Activated gamma-delta T cell treated with anti-CD3 and anti-CD28 coated beads, Interleukin-2, amount 50 U/mL, for 16 hours (primary cell): ENCODE measurements at places on chromosomes 7 and 10.

GRCh38 chr10:124298891-124299290 is 119.8 kb downstream of the OAT start:
- DNase-seq = no peak

DNA sequence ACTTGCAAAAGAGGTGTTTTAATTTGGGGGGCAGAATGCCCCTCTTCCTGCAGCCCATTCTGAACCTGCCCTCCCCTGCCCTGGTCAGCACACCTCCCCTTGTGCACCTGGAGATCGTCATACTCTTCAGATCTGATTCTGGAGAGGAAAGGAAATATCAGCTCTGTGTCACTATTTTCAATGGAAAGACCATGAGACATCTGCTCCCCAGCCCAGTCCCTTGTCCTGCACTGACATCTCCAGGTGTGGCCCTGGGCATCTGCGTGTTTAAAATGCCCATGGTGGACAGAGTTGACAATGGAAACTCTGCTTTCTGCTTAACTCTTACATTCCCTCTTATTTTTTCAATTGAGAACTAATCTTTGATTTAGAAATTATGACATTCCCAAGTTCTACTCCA is 41.6 kb upstream of the RASGEF1A start:
- no peak for DNase-seq

GRCh38 chr7:134637934-134638719 is 8.5 kb upstream of the BPGM start:
- no peak for DNase-seq

DNA sequence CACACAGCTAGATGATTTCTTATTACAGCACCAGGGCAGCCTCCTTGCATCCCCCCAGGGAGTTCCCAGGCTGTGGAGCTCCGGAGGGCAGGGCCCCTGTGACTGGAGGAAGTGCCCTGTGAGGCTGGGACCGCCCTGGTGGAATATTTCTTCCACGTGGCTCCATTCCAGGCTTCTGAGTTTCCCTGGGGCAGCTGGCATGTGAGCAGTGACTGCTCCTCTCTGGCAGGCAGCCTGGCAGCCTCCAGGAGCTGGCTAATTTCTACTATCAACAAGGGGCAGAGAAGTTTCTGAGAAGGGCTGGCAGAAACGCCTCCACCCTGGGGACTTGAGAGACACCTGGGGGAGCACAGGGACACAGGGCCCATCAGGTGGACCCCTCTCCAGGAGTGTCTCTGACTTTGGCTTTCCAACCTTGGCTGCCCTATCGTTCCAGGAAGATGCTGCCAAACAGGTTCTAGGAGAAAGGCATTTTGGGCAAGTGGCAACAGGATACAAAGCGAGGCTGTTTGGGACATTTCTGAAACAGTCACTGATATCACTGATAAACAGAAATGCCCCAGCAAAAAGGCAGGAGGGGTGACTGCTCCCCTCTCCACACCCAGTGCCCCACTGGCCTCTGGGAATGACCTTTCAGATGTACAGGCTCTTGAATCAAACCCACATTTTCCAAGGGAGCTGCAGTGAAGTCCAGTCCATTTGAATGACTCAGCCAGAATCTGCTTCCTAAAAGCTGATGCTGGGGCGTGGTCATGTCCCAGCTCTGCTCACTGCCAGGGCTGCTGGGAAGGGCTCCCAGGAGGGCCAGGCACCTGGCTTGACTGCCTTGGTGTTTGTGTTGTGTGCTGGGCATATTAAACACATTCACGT is 16.1 kb downstream of the MYOF start:
- DNase-seq = no peak

DNA sequence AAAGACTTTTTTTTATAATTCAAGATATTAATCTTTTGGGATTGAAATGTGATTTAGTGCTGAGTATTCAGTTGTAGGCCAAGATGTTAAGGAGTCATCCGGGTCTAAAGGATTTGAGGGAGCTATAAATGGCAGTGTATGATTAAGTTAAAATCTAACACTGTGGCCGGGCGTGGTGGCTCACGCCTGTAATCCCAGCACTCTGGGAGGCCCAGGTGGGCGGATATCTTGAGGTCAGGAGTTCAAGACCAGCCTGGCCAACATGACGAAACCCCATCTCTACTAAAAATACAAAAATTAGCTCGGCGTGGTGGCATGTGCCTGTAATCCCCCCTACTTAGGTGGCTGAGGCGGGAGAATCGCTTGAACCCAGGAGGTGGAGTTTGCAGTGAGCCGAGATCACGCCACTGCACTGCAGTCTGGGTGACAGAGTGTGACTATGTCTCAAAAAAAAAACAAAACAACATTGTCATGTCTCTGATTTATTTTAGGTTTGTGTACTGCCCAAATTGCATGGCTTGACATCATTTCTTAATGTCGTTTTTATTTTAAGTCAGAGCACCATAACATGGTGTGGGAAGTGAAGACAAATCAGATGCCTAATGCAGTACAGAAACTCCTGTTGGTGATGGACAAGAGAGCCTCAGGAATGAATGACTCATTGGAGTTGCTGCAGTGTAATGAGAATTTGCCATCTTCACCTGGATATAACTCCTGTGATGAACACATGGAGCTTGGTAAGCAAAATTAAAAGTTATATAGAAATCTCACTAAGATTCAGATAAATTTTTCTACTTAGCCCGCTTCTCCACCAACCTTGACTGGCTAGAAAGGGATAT is 10.7 kb downstream of the HBP1 start:
- DNase-seq = no peak

DNA sequence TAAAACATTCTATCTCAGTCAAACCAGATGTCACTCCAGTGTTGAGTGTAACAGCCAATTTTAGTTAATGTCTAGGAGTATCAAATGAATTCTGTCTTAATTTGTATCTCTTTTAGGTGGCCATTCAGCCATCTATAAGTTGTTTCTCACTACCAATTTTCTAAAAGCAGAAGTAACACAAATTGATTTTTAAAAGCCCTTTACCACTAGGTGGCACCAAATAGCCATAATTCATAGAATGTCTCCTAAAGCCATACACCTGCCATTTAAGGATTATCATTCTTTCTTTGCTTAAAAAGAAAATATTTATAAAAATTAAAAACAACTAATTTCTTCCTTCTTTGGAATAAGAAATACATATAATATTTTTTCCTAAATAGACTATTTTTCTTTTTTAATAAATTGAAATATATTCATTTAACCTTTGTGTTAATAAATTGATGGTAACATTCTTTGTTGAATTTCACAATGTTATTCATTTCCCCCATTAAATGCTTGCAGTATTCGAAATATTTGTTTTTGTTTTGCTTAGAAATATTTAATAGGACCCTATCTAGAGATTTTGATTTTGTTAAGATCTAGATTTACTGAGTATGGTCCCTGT is 107.8 kb upstream of the PPP1R3A start:
- no peak for DNase-seq

GRCh38 chr7:80496586-80496985 is 15.3 kb downstream of the GNAT3 start:
- DNase-seq = no peak

GRCh38 chr10:101614663-101615524 is 26.8 kb downstream of the DPCD start:
- no peak for DNase-seq

DNA sequence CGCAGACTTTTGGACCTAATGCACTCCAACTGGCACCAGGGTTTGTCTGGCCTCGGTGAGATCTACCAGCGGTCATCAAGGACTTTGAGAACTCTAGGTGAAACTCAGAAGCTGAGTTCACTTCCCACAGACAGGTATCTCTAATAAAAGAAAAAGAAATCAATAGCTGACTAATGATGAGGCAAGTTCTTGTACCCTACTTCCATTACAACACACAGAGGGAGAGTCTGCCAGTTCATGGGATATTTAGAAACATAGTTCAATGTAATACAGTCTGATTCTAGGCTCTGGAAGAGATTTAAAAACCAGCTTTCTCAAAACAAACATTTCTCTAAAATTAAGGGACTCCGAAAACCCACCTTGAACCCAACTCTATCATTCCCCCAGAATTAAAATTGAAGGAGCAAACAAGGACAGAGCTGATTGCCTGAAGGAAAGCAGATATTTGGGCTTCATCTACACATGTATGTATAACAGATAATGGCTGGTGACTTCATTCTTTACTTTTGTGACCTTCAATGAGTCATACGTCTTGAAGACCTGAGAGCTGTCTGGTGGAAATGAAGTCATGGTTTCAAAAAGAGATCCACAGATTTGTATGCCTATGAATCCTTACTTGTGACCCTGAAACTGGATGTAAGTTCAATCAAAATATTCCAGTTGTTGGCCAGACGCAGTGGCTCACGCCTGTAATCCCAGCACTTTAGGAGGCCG is 2.7 kb upstream of the PNLIPRP1 start:
- no peak for DNase-seq

DNA sequence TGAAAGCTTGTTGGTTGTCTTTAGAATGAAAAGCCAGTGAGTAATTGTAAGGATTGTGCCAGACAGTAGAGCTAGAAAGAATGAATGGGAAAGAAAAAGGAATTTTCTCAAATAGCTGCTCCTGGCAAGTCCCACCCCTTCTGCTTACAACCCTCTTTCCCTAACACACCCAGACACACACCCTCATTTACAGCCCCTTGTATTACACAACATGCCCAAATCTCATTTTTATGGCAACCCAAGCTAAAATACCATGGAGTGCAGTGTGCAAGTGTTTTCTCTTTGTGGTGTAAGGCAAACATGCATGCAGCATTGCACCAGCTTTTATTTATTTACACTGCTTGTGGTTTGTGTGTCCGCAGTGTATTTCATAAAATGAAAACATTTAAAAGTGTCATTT is 1.5 kb downstream of the PRKAR2B start:
- DNase-seq = no peak

GRCh38 chr10:102421507-102421756 is 796 bp downstream of the FBXL15 start:
- DNase-seq = no peak

GRCh38 chr10:33489501-33490176 is 155.2 kb upstream of the NRP1 start:
- DNase-seq = no peak

DNA sequence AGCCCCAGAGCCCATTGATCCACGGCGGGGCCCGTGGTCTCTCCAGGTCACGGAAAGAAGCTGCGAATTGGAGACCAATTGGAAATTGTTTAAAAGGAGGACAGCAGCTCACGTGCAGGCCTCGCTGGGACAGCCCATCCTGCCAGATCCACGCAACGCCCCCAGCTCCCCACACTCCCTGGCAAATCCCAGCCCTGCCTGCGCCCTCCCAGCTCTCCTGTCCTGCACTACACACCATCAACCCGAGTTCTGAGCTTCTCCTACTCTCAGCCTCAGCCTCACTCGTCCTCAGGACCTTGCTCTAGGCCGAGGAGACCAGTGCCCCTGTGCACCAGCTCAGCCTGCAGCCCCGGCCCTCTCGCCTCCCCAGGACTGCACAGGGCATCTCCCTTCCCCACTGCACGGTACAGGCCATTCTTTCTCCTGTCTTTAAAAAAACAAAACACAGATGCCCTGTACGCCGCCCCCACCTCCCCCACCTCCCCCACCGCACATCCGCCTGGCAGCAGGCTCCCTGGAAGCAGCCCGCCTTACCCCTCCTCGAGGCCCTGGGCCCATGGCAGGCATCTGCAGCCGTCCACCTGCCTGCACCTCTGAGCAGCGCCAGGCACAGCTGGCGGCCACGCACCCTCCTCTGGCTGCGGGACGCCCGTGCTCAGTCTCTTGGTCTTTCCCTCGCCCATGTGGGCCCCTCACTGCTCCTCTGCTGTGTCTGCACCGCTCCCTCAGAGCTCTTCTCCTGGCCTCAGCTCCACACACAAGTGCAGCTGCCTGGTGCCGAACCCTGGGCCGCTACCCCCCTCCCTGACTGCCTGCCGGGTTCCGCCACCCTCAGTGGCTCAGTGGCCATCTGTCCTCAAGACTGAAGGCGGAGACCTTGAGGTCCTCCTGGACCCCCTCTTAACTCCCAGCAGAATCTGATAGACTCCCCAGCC is 48.5 kb upstream of the SUN1 start:
- DNase-seq = no peak

DNA sequence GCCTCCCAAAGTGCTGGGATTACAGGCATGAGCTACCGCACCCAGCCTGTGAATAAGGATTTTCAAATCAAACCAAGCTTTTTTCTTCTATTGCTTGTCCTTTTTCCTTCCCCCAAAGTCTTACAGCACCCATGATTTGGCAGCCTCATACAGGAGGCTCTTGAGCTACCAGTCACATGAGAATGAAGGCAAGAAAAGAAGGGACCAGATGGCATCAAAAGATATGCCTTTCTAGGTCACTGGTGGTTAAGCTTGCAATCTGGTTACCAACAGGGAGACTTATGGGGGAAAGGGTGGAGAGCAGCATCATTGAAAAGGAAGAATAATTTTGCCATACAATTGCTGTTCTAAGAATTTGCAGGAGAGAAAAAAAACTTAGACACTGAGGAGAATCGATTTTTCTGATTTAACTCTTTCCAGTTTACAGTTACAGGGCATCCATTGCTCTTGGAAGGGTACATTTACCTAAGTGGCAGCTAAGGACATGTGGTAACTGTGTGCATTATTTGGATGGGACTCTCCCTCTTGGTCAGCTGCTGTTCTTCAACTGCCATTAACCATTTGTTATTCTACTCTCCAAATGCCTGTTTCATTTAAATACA is 29.5 kb downstream of the SMNDC1 start:
- DNase-seq = no peak

DNA sequence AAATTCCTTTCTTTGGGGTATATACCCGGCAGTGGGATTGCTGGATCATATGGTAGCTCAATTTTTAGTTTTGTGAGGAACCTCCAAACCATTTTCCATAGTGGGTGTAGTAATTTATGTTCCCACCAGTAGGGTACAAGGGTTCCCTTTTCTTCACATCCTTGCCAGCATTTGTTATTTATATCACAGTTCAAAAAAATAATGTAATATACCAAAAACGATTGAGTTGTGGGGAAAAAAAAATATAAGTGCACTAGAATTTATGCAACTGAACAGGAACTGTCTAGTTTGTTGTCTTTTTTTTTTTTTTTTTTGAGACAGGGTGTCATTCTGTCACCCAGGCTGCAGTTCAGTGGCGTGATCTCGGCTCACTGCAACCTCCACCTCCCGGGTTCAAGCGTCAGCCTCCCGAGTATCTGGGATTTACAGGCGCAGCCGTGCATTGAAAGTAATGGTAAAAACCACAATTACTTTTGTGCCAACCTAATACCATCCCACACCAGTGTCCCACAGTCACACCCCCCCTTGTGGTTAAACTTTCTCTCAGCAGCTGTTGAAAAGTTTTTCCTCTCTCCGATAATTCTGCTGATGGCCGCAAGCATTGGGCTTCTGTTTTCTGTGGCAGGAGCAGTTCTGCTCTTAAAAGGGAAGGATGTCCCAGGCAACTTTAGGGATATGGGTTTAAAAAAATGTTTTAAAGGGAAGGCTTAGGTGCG is 6.8 kb upstream of the LAT2 start:
- DNase-seq = no peak

DNA sequence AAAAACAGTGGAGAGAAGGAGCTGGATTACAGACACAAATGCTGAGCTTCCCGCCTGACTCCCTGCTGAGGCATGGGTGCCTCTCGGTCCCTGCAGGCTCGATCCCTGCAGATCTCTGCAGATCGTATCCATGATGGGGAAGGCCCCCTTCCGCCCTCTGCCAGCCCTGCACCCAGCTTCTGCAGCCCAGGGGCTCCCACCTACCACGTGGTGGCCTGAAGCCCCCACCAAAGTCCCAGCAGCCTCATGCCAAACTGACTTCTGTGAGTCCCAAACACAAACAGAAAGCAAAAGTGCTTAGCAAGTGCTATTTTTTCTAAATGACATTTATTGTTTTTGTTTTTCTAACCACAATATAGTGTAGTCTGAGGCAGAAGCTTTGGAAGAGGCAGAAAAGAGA is 127.1 kb upstream of the CHST15 start:
- no peak for DNase-seq
